GF-D8 (cell line): ENCODE measurements at places on chromosomes 4 and X.

DNA sequence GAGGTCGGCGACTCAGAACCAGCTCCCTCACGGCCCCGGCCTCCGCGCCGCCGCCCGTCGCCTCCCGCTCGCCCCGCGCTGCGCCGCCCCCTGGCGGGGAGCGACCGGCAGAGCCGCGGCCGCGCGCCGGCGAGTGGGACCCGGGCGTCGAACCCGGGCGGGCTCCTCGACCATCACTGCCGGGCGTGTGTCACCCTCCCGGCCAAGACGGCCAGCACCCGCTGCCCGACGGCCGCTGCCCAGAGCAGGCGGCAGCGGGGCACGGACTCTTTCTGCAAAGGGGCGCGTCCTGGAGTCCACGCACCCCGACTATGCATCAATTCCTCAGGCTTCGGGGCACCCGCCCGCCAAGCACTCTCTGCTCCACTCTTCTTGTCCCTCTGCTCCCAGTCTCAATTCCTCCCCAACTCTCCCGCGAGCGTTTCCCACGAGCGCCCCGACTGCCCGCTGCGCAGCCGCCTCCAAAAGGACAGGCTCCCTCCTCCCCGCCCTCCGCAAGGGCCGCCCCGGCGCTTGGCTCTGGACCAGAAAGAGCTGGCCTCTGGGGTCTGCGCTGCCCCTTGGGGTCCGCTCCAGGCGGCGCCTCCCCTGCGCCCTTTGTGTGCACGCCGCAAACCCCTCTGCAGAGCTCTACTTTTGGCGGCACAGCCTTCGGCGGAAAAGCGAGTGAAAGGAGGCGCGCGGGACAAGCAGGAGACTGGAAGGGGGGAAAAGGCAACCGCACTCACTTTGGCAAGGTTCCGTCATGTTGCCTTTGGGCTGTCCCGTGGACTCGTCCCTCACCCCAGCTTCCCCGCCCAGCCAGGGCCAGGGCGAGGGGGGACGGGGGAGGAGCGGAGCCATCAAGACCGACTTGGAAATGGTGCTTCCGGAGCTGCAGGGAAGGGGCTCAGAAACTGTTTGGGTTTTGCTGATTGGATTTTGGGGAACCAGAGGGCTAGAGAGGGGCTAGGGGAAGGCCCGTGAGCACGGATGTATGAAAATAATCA, 1.0 kb downstream of the PDE5A start:
- no peak for DNase-seq

DNA sequence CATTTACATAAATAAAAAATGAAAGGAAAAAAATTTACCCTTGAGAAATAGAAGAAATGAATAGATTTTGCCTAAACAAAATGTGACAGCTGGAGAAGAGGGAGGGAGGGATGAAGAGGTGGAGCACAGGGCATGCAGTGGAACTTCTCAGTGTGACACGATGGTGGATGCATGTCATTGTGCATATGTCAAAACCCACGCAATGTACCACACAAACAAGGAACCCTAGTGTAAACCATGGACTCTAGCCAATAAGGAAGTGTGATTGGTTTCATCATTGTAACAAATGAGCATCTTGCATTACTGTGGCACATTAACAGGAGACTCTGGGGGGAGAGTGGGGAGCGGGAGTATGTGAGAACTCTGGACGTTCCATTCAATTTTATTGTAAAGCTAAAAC, 58.6 kb downstream of the GATB start:
- DNase-seq: no peak

DNA sequence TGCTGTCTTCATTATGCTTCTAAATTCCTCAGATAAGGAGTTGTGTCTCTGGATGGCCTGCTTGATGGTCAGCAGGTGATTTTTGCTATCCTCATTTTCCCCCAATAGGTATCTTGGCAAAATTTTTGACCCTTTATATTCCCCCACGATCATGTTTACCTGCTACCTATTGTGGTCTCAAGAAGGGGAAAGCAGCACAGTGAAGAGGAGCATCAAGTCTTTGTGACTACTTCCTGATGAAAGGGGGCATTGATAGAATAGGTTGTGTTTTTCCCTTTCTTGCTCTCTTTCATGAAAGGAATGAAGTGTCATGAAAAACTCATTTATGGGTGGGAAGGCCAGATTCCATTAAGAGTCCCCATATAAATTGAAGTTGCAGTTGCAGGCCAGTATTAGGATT, 153.8 kb downstream of the KLF8 start:
- DNase-seq: no peak

DNA sequence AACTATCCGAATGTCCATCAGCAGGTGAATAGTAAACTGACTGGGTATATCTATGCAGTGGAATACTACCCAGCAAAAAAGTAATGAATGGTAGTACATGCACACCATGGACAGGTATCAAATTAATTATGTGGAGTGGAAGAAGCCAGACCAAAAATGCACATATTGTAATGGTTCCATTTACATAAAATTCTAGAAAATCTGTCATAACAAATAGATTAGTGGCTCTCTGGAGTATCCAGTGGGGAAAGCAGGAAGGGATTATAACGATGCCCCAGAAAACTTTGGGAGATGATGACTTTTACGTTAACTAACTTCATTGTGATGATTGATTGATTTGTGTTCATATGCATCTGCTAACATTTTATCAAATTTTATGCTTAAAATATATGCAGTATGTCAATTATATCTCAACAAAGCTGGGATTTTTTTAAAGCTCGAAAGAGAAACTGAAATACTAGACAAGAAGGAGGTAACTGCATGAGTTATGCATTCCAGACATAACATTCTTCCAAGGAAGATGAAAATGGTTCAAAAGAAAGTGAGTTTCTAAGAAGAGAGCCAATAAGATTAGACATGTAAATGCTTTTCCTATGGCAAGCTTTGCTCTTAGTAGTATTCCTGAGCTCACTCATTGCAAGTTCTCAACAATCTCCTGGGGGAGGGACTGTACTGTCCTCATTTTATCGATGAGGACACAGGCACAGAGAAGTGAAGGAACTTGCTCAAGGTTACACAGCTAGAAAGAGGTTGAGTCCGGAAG, 58.6 kb upstream of the MSX1 start:
- DNase-seq: no peak

- no peak for DNase-seq
Observed at GRCh38 chrX:11185861-11186260, 74.7 kb downstream of the HCCS start.

GRCh38 chrX:8139716-8140115, 31.4 kb downstream of the VCX2 start:
- DNase-seq: no peak
